Epithelial cell of proximal tubule (primary cell): ENCODE measurements at places on chromosomes 12 and 14. TPM values are rescaled to one million over a fixed set of nuclear protein-coding genes. Genes with fewer than 3 reads are reported as not detected.
A peak's percentile ranks its signal among the peaks of the same experiment; 100 is the strongest.

The KRT5 gene
- total RNA-seq = not detected in 2 replicates

The LRP1-AS gene
- not detected in 2 replicates for total RNA-seq

The PMCH gene
- not detected in 2 replicates for total RNA-seq

The B3GNT4 gene
- 0.58 and 1.4 TPM in 2 replicates for total RNA-seq

The CFAP54 gene
- 0.40 and 0.43 TPM in 2 replicates for total RNA-seq

The PLD4 gene
- not detected in 2 replicates for total RNA-seq

The KRT74 gene
- total RNA-seq = not detected in 2 replicates

DNA sequence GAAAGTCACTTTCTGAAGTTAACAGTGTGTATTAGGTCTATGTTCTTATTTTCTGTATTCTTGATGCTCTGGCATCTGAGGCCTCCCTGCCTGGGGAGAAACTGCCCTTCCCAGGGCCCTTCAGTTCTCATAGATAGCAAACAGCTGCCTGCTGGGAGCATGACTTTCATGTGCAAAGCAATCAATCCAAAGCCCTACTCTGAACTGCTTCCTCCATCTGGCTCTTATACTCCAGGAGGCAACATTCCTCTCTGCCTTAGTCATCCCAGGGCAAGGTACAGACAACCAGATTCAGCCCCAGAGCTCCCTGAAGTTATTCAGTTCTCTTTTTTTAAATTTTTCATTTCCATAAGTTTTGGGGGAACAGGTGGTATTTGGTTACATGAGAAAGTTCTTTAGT lies 41.7 kb upstream of the RIN3 start:
- peak; percentile 63 for DNase-seq

- DNase-seq = no peak
Measured at GRCh38 chr12:69480698-69481097, 10.5 kb downstream of the FRS2 start.

GRCh38 chr12:7503686-7504415 lies at the start of gene CD163:
Gene CD163 (minus strand): TSS chr12:7503777. CDS start chr12:7503690, 87 bp downstream.
- DNase-seq = no peak

GRCh38 chr12:128316973-128317526 lies 50.1 kb downstream of the TMEM132C start:
- no peak for DNase-seq

DNA sequence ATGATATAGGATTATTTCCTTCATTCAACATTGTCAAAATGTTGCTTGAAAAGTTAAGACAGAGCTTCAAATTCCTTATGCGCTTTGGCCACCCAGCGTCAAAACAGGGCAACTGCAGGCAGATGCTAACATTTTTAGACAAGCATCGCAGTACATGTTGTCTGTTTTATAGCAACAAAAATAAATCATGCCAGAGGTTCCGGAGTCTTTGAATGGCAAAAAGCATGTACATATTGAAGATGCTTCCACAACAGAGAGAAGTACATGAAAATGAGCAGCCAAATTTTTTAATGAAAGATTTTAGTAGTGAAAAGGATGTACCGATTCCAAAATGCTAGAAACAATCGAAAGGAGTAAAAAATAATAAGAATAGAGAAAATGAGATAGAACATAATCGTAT lies 49.8 kb upstream of the USP15 start:
- no peak for DNase-seq

GRCh38 chr12:113462998-113463745 lies 8.5 kb downstream of the LHX5 start:
- DNase-seq = no peak

DNA sequence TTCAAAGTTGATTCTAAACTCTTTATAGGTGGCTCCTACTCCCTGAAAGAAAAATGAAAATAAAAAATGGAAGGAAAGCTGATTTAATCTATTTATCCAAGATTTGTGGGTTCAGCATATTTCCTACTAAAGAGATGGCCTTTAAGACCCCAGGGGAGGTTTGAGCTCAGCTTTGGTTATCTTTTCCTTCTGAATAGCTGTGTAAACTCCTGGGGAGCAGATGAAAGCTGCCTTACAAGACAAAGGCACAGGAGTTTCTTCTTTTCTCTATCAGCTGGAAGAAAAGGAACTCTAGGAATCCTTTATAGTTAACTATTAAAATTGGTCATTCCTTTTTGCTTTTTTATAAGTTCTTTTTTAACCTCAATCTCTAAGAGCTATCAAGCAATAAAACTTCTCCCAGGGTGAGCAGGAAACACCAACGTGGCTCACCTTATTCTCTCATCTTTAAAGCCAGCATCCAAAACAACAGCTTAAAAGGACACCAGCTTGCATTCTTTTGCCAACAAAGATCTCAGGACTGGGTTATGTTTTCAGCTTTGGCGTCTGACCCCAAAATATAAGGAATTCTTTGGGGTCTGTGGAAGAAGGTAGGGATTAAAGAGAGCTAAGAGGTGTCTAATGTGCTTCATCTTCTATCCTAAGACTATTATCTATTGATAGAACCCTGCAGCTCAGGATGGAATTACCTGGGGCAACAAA lies 371.7 kb upstream of the KITLG start:
- DNase-seq = no peak

- DNase-seq = no peak
Measured at GRCh38 chr14:52314595-52315354, 663 bp downstream of the PTGER2 start.

DNA sequence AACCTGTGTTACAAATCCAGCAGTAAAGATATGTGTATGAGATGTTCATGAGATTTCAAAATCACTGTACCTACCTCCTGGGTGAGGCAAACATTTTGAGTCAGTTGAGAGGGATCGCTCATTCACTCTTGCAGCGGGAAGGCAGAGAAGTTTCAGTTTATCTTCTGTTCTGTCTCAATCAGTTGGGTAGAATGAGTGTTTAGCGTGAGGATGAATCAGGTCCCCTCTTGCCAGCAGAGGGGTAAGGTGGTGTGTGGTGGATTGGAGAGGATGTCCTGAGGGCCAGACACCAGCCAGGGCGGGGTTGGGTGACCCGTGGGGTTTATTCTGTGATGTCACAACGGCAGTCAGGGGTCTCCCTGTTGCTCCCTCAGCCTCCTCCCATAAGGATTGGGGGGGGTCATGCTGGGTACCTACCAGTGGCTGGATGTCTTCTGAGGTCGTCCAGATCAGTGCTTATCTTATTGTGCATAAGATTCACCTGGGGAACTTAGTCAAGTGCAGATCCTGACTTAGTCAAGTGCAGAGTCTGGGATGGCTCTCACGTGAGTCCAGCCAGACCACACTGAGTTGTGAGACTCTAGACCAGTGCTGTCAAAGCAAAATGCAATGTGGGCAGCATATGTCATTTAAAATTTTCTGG lies at the start of gene GSG1:
Gene GSG1, minus strand, starts transcription at position 277 of the 643 bp plus-strand sequence. Its CDS starts 155 bp downstream, at position 122.
- DNase-seq = no peak

DNA sequence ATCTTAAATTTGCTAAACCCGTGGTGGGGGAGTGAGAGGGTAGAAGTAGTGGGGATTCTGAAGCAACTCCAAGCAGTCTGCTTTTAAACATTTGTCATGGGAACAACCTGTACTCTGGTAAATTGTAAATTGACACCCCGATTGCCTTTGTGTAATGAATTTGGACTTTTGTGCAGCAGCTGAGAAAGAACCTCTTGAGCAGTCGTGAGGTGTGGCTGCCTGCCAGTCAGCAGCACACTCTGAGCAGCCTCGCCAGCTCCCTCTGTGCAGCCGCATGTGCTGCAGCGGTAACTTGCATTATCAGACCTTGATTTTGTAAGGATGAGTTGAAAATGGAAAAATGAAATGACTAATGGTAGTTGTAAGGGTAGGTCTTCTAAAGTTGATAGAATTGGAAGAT lies 74.3 kb downstream of the SUSD6 start:
- DNase-seq = no peak

- DNase-seq = no peak
Measured at GRCh38 chr14:37438444-37438843, 156.6 kb downstream of the FOXA1 start.

- no peak for DNase-seq
Measured at GRCh38 chr12:124568431-124569374, 1.3 kb upstream of the NCOR2 start.
